ENCODE measurements at places on chromosomes 3 and 15.

- no peaks in the 10 kb centered on the region for H3K36me3 ChIP-seq
- no peaks in the 10 kb centered on the region for H3K4me1 ChIP-seq
- H3K27ac ChIP-seq: no peak overlapping the region
- no peak for DNase-seq
- no peak overlapping the region for H3K4me3 ChIP-seq
These were observed 606.7 kb downstream of the PDCD6IP start for GRCh38 chr3:34405159-34405558.

- DNase-seq: peak; percentile 35
- no peak overlapping the region for H3K4me3 ChIP-seq
- H3K27me3 ChIP-seq: no peaks in the 10 kb centered on the region
- H3K4me1 ChIP-seq: peaks cover 73% of the 10 kb centered on the region
- peaks cover 11% of the 10 kb centered on the region for H3K36me3 ChIP-seq
These were observed 240.4 kb upstream of the BHLHE40 start for GRCh38 chr3:4738737-4739274.

GRCh38 chr3:45551214-45552010, 43.1 kb upstream of the LIMD1 start:
- peak; percentile 94 for DNase-seq
- H3K4me3 ChIP-seq: no peak overlapping the region
- H3K36me3 ChIP-seq: peaks cover 17% of the 10 kb centered on the region
- no peaks in the 10 kb centered on the region for H3K27me3 ChIP-seq

GRCh38 chr3:189589179-189589569, 42.0 kb upstream of the TP63 start:
- no peaks in the 10 kb centered on the region for H3K36me3 ChIP-seq
- H3K27ac ChIP-seq: no peak overlapping the region
- no peak overlapping the region for H3K4me3 ChIP-seq
- no peaks in the 10 kb centered on the region for H3K27me3 ChIP-seq

DNA sequence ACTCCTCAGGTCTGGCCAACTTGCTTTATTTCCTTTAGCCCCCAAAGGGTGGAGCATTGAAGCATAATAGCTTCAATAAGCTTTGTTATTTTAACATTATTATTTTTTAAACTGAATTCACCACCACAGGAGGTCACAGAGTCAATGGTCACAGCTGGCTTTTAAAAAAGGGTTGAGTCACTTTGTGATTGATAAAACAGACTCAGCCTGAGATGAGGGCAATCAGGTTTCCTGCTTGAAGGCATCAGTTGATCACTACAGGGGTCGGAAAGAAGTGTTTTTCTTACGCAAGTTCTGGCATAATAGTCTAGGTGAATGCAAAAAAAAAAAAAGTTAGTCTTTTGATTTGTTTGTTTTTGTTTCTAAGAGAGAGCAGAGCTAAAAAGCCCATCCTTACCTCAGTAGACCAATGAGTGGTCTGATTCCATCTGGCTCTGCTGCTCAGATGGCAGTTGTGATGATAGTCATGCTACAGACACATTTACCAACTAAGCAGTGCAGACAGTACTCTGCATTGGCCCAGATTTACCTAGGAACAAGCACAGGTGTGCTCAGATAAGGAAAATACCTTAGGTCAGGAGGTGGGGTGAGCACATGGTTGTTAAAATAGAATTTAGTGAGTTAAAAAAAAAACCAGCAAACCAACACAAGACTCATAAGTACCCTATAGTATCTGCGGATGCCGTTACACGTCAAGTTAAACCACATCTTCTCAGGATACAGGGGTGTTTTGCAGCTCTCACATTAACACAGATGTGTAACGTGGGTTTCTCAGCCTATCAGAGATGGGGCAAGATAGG, 22.6 kb downstream of the ZNF80 start:
- no peaks in the 10 kb centered on the region for H3K27me3 ChIP-seq
- H3K27ac ChIP-seq: no peak overlapping the region
- no peak for DNase-seq

DNA sequence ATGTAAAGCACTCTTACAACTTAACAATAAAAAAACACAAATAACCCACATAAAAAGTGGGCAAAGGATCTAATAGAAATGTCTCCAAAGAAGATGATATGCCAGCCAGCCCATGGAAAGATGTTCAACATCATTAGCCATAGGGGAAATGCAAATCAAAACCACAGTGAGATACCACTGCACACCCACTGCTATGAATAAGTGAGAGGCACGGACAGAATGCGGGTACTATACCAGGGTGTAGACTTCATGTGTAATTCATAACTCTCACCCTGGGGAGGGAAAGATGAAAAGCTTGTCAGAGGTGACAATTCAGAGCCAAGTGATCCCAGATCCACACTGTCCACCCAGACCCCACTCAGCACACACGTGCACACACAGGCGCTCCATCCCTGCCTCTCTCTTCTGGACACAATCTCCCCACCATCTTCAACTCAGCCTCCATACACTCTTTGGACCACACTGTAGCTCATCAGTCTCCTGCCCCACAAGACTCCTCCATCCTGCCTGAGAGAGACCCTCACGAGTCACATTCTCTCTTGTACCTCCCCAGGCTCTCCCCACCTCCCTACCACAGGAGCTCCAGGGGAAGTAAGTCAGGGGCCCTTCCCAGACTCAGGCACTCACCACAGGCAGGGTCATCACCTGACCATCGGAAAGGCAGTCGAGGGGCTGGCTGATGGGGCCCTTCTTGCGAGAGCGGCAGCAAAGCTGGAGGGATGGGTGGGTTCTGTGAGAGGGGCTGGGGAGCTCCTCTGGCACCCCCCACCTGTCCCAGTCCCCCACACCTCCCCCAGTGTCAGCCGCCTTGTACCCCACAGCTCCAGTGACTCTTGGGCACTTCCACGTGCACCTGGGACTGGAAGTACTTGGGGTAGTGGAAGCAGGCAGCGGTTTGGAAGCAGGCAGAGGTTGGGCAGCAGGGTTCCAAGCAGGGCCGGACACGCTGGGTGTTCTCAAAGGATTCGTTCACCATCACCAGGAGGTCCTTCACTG, 21.3 kb downstream of the PLA2G4E start:
- H3K27ac ChIP-seq: no peak overlapping the region
- H3K4me3 ChIP-seq: no peak overlapping the region
- no peak for DNase-seq
- H3K36me3 ChIP-seq: no peaks in the 10 kb centered on the region
- no peaks in the 10 kb centered on the region for H3K4me1 ChIP-seq
- peaks cover 34% of the 10 kb centered on the region for H3K27me3 ChIP-seq

GRCh38 chr15:97903971-97904572, 56.4 kb upstream of the ARRDC4 start:
- DNase-seq: peak; percentile 71
- no peaks in the 10 kb centered on the region for H3K36me3 ChIP-seq
- no peak overlapping the region for H3K4me3 ChIP-seq
- no peaks in the 10 kb centered on the region for H3K4me1 ChIP-seq
- peaks cover 25% of the 10 kb centered on the region for H3K27me3 ChIP-seq

- no peak for DNase-seq
- no peaks in the 10 kb centered on the region for H3K4me1 ChIP-seq
- H3K27ac ChIP-seq: peak overlapping the region; percentile 32
- no peak overlapping the region for H3K4me3 ChIP-seq
These were observed 698.7 kb downstream of the FHIT start for GRCh38 chr3:60552581-60552980.

GRCh38 chr15:38714309-38715072, 149.9 kb upstream of the RASGRP1 start:
- no peak overlapping the region for H3K4me3 ChIP-seq
- H3K36me3 ChIP-seq: no peaks in the 10 kb centered on the region
- H3K27ac ChIP-seq: no peak overlapping the region
- H3K27me3 ChIP-seq: no peaks in the 10 kb centered on the region
- DNase-seq: no peak
- no peaks in the 10 kb centered on the region for H3K4me1 ChIP-seq

DNA sequence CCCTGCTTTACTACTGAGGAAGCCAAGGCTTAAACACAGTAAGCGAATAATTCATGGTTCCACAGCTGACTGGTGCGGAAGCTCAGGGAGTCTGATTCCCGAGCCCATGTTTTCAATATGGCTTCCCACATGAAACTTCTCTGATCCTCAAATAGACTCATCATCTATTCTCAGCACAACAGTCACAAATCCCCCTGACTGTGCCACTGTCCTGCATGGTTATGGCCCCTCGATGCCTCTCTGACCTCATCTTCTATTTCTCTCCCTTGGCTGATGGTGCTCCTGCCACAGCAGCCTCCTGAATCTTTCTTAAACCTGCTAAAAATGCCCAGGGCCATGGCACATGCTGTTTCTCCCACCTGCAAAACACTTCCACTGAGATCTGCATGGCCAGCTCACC, 43.2 kb downstream of the SRGAP3 start:
- H3K27me3 ChIP-seq: peaks cover 19% of the 10 kb centered on the region
- H3K4me1 ChIP-seq: peaks cover 4% of the 10 kb centered on the region
- no peak for DNase-seq
- no peak overlapping the region for H3K4me3 ChIP-seq
- no peak overlapping the region for H3K27ac ChIP-seq

GRCh38 chr3:59654480-59655417, 604.9 kb upstream of the CFAP20DC start:
- H3K27me3 ChIP-seq: no peaks in the 10 kb centered on the region
- no peak overlapping the region for H3K4me3 ChIP-seq
- no peak overlapping the region for H3K27ac ChIP-seq
- H3K4me1 ChIP-seq: no peaks in the 10 kb centered on the region

DNA sequence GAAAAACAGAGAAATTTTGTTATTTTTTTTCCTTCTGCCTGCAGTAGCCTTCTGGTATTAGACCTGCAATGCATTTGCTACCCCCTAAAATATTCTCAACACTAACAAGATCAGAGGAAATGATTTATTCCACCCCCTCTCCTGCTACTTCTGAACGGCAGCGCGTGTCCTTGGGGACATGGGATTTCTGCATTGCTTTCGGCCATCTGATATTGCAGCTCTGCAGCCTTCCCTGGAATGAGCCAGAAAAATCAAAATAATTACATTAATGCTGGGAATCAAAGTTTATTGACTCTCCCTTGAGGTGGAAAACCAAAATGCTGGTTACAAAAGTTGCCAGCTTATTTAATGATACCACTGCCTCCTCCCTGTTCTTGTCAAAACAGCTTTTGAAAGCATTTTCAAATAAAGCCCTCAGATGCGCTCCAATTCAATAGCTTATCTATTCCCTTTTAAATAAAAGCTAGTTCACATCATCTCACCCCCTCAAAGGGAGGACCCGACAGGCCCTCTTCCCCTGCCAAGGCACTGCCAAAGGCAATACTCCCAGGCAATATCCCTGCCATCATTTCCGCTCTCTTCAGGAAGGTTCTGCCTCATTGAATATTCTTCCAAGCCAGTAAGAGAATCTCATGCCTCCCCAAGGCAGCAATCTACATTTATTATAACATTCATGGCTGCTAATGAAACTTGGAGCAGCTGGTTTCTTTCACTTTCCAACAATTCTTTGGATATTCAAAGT, 96.6 kb downstream of the FHIT start:
- no peaks in the 10 kb centered on the region for H3K4me1 ChIP-seq
- no peaks in the 10 kb centered on the region for H3K27me3 ChIP-seq
- H3K36me3 ChIP-seq: no peaks in the 10 kb centered on the region
- no peak overlapping the region for H3K4me3 ChIP-seq

DNA sequence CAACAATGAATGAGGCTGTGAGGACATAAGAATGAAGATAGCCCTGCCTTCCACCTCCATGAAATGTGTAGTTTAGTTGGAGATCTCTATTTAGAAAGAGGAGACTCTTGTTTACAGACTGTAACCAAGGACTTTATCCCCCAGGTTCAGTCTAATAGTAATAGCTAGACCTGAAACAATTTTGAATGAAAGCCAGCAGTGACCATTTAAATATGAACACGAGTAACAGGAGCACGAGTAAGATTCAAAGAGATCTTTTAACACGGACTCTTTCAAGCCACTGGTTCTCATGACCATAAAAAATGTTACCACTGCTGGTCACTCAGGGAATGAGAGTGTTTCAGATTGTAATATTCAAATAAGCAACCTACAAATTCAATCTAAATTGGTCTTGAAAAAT, 123.1 kb downstream of the FMN1 start:
- no peaks in the 10 kb centered on the region for H3K36me3 ChIP-seq
- no peak overlapping the region for H3K4me3 ChIP-seq
- no peak for DNase-seq
- peaks cover 3% of the 10 kb centered on the region for H3K27me3 ChIP-seq
- H3K27ac ChIP-seq: no peak overlapping the region
- no peaks in the 10 kb centered on the region for H3K4me1 ChIP-seq

- H3K27ac ChIP-seq: no peak overlapping the region
- DNase-seq: no peak
- no peaks in the 10 kb centered on the region for H3K27me3 ChIP-seq
- no peaks in the 10 kb centered on the region for H3K36me3 ChIP-seq
- H3K4me1 ChIP-seq: no peaks in the 10 kb centered on the region
These were observed 294.3 kb downstream of the LRTM1 start for GRCh38 chr3:54633444-54634121.

GRCh38 chr3:127715532-127715931, 42.8 kb downstream of the ABTB1 start:
- no peaks in the 10 kb centered on the region for H3K4me1 ChIP-seq
- H3K36me3 ChIP-seq: no peaks in the 10 kb centered on the region
- DNase-seq: no peak
- H3K4me3 ChIP-seq: no peak overlapping the region

- H3K27me3 ChIP-seq: no peaks in the 10 kb centered on the region
- H3K4me1 ChIP-seq: peaks cover 14% of the 10 kb centered on the region
- DNase-seq: peak; percentile 31
- H3K27ac ChIP-seq: 0 out of 3 replicates have a peak overlapping the region, but pooled peaks have one; percentile 15
These were observed 198.7 kb upstream of the PFN2 start for GRCh38 chr3:150169330-150169940.

GRCh38 chr15:25778161-25778560, 85.0 kb downstream of the ATP10A start:
- no peaks in the 10 kb centered on the region for H3K4me1 ChIP-seq
- H3K36me3 ChIP-seq: no peaks in the 10 kb centered on the region
- H3K4me3 ChIP-seq: no peak overlapping the region
- DNase-seq: no peak
- H3K27ac ChIP-seq: no peak overlapping the region

DNA sequence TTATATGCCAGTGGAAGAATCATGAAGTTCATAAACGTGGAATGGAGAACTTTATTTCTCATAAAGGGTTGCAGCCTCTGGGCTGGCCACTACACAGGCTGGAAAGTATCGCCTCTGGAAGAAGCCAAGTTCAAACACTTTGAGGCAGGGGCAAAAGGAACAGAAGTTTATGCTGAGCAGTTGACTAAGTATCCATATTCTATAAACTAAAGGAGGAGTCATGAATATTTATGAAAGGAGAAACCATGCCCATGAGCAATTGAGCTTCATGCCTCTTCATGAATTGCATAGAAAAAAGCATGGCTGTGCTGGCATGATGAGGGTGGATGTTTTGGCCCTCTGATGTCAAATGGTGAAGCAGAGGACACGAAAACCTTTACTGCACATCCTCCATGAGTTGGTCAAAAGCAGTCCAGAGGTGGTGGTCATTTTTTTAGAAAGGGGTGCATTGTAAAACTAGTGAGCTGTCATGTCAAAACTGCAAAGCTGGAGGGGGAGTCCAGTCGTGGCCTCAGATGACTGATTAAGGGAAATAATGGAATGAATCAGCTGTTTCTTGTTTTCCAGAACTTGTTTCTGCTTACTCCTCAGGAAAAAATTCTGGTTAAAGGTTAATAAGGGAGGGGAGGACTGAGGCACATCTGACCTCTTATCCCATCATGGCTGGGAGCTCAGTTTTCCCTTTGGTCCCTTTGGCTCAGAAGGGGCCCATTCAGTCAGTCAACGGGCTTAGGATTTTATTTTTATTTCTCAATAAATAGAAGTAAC, 276.7 kb downstream of the CHL1 start:
- DNase-seq: no peak
- no peak overlapping the region for H3K4me3 ChIP-seq
- no peak overlapping the region for H3K27ac ChIP-seq
- H3K36me3 ChIP-seq: no peaks in the 10 kb centered on the region

- H3K4me3 ChIP-seq: no peak overlapping the region
- no peak overlapping the region for H3K27ac ChIP-seq
- H3K27me3 ChIP-seq: no peaks in the 10 kb centered on the region
- H3K36me3 ChIP-seq: no peaks in the 10 kb centered on the region
These were observed 27.1 kb upstream of the TBL1XR1 start for GRCh38 chr3:177224414-177224813.

All from K562 (cell line).